ENCODE measurements at places on chromosomes 13 and 19. TPM values are rescaled to one million over a fixed set of nuclear protein-coding genes. Genes with fewer than 3 reads are reported as not detected.

GRCh38 chr13:100890645-100891044 lies 216.1 kb upstream of the TMTC4 start:
- DNase-seq = no peak

DNA sequence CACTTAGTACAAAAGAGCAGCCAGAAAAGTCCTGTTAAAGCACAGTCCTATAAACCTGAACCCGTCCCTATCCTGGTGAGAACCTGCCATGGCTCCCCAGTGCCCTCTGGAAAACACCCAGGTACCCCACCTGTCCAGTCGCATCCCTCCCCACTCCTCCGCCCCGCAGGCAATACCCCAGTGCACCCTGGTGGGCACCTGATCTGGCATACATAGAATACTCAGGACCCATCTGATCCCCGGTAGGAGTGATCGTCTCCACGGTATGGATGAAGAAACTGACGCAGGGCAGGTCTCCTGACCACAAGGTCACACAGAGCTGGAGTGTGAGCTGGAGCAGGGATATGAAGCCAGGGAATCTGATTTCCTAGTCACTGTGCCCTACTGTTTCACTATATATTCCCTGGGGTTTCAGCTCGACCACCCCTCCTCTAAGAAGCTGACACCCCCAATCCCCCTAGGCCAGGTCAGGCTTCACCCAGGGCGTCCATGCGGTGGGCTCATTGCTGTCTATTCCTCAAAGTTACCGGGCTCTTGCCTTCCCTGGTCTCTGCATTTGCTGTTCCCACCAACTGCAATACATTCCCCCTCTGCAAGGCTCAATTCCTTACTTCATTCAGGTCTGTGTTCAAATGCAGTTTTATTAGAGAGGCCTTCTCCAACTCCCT lies 12.6 kb downstream of the FBXO46 start:
- DNase-seq = no peak

FGF21 gene
- not detected for polyA plus RNA-seq

DNA sequence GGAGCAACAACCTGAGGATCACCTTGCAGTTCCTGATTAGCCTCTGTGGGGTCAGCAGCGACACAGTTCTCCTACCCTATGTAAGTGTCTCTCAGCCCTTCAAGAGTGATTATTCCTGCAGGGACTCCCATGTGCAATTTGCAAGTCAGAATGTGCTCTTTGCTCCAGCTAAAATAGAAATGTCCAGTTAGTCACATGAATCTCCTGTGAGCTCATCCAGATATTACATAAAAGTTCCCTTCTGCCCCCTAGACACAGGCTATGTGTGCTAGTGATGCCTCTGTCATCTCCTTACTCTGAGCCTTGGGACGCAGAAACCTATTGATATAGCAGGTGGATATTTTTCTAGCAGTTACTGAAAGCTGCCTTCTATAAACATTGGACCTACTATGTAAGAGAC lies 105.5 kb downstream of the ZAR1L start:
- no peak for DNase-seq

DNA sequence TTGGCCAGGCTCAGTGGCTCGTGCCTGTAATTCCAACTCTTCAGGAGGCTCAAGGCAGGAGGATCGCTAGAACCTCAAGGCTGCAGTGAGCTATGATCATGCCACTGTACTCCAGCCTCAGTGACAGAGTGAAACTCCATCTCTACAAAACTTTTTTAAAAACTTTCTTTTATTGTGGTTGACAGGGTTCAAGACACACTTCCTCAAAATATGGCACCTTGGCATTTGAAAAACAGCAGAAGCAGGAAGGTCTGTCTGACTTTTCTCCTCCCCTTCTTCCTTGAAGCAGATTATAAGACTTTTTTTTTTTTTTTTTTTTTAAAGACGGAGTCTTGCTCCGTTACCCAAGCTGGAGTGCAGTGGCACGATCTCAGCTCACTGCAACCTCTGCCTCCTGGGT lies 100.3 kb downstream of the TM9SF2 start:
- DNase-seq = no peak

DNA sequence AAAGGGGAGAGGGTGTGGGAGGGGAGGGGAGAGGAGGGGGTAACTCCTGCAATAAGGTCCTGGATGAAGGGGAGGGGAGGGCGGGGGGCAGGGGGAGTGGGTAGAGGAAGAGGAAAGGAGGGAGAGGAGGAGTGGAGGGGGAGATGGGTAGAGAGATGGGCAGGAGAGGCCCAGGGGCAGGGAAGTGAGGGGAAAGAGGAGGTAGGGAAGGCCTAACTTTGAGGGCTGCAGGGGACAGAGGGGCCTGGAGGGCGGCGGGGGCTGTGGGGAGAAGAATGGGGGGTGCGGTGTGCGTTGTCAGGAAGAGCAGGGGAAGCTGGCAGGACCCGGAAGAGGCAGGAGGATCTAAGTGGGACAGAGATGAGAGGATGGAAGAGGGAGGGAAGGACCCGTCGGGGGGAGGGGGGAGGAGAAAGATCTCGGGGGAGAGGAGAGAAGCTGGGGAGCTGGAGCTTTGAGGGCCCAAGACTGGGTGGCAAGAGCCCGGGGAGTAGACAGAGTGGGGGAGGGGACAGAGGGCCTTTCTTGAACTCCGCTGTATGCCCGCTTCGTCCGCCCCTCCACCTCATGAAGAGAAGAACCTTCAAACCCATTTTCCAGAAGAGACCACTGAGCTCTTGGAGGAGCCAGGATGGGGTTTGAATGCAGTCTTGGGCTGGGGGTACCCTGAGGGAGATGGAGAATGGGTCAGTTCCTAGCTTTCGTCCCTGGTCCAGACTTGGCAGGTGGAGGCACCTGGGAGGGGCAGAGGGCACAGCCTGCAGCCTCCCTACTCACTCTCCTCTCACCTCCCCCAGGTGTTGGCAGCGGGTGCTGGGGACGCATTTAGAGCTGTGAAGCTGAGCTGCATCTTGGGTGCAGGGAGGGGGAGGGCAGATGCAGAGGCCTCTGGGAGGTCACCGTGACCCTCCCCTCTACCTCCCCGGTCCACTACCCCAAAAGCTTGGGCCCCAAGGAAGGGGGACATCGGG lies 778 bp upstream of the LRRC4B start:
- no peak for DNase-seq

NLRP7 gene
- polyA plus RNA-seq = not detected

ZNF813 gene
- polyA plus RNA-seq = 1.5 TPM

ZNF85 gene
- polyA plus RNA-seq = 8.7 TPM

- no peak for DNase-seq
These were observed 432.5 kb downstream of the FGF9 start for GRCh38 chr13:22103046-22104027.

GRCh38 chr13:64293923-64294322 lies 2878.3 kb upstream of the PCDH20 start:
- DNase-seq = no peak
